ELR (cell line): ENCODE measurements at places on chromosomes 1 and 21.

GRCh38 chr1:97570691-97571090, 350.1 kb downstream of the DPYD start:
- no peak for DNase-seq

DNA sequence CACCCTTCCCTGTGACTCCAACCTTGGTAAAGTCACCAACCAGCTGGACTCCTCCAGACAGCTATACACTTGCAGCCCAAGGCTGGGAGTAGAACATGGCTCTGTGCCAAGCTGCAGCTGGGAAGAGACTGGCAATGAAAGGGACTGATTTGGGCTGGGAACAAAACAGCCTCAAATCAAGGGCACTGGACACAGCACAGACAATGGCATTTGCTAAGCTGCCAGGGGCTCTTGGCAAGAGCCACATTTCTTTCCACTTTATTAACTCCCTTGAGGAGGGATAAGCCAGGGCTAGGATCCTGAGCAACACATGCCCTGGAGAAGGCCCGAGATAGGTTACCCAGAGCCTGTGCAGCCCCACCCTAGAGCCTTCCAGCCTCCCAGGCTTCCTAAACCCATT, 12.0 kb downstream of the SYT11 start:
- DNase-seq: no peak

DNA sequence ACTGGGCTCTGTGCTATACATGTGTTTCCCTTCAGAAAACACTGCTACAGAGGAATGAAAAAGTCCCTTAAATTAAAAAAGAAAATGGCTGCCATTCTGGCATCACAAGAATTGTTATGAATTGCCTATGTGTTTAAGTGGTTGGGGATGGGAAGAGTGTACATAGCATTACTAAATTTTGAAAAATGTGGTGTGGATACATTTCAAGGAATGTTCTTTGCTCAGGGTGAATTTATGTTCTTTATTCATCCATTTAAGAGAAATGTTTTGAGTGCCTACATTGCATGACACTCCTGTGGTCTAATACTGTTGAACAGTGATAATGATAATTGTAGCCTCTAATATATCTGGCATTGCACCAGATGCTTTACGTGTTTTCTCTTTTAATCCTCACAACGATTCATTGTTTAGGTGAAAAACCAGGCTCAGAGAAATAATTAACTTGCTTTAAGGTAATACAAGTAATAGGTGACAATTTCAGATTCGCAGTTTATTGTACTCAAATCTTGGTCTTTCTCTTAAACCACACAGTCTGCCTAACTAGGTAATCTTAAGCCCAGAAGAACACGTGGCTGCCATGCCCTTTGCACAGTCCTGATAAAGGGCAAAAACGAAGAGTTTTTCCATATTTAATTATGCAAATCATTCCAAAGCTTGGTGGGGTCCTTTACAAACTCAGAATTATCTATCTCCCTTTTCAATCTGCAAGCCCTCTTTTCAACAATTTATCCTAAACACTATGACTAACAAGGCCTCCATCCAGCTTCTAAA, 31.5 kb downstream of the DPT start:
- DNase-seq: no peak

- DNase-seq: no peak
Measured at GRCh38 chr1:55000110-55001085, 1.7 kb downstream of the BSND start.

- DNase-seq: no peak
Measured at GRCh38 chr21:29958551-29958950, 18.8 kb upstream of the GRIK1 start.

- DNase-seq: peak; percentile 87
Measured at GRCh38 chr1:205258719-205259118, 31.0 kb downstream of the TMCC2 start.

DNA sequence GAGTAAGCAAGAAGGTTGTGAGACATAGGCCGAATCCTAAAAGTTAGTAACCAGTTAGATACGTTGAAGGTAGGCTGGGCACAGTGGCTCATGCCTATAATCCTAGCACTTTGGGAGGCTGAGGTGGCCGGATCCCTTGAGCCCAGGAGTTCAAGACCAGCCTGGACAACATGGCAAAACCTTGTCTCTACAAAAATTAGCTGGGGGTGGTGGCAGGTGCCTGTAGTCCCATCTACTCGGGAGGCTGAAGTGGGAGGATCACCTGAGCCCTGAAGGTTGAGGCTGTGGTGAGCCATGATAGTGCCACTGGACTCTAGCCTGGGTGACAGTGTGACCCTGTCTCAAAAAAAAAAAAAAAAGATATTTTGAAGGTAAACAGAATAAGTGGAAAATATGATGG, 1.5 kb upstream of the PARP1 start:
- no peak for DNase-seq

GRCh38 chr1:100971021-100971420, 54.6 kb downstream of the DPH5 start:
- no peak for DNase-seq

DNA sequence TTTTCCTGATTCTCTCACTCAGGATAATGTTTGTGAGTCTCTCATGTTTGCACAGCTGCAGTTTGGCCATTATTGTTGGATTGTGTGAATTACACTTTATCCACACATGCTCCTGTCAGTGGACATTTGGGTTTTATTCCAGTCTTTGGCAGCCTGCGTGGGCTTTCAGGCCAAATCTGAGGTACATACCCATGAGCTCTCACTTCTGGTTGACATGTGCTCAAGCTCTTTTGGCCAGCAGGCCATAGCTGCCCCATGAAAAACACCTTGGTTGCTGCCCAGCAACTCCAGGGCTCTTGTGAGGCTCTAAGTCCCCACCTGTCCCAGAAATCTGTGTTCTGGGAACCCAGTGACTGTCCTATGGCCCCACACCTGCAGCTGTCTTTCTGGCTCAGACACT, 124.5 kb upstream of the GALNT2 start:
- no peak for DNase-seq

DNA sequence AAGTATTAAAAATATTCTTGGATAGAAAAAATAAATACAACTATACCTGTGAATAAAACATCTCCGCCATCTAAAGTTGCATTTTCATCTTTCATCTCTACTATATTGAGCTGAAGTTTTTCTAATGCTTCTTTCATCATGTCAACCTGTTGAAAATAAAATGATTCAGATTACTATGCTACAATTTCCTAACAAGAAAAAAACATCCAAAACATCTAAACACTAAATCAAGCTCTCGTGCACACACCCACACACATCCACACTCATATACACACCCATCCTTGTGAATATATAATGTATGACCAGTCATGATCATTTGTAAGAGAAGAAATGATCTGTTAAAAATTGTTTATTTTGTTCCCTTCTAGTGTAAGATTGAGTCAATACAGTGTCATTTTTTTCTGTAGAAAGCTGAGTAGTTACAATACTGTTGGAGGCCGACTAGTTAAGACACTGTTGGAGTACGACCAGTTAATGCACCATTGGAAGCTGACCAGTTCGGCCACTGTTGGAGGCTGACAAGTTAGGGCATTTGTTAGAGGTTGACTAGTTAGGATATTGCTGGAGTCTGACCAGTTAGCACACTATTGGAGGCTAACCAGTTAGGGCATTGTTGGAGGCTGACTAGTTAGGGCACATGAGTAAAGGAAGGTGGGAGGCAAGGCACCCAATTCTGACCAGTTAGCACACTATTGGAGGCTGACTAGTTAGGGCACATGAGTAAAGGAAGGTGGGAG, 82.4 kb upstream of the BCL10 start:
- peak; percentile 43 for DNase-seq

- DNase-seq: no peak
Measured at GRCh38 chr1:155198547-155198906, 9.2 kb downstream of the THBS3 start.

- DNase-seq: no peak
Measured at GRCh38 chr1:93692026-93692425, 10.4 kb upstream of the BCAR3 start.

- DNase-seq: no peak
Measured at GRCh38 chr21:17853393-17854275, 34.5 kb upstream of the C21orf91 start.

DNA sequence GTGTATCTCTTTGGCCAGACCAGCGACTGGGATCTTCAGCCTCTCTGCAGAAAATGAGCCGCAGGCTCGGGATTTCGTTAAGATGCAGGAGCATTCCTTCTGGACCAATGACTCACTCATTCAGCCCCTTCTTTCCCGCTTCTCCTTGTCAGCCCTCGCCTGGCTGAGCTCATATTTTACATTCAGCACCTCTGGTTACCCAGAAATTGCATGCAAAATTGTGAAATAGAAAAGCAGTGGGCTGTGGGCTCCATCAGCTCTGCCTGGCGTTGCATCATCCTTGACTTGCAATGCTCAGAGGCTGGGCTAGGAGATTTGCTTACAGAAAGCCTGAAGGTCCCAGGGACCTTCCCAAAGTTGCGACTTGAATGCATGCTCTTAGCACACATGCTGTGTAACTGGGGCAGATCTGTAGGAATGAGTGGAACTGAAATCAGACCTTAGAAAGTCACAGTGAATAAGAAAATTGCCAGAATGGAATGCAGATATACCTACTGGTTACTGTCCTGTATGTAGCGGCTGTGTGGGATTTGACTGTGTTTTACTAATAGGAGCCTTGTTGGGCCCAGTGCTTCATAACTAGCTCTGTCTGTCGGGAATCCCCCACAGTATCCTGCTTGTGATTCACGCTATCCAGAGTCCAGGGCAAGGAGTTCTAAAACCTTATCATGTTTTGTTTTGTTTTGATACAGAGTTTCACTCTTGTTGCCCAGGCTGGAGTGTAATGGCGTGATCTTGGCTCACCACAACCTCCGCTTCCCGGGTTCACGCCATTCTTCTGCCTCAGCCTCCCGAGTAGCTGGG, 444.8 kb downstream of the KIF26B start:
- peak; percentile 44 for DNase-seq

DNA sequence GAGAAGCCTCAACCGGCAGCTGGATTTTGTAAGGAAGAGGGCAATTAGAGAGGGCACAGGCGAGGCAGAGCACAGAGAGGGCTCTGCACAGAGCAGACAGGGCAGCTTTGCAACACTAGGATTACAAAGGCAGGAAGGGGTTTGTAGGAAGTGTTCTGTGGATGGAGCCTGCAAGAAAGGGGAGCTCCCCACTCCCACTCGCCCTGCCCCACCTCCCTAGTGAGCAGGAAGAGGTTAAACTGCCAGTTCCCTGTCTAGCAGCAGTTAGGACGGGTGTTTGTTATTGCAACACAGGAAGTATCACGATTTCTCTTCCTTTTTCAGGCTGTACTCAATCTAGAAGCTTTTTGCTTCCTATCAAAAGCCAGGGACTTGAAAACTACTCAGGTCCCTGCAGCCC, 63.3 kb upstream of the LRRC8D start:
- DNase-seq: no peak

- no peak for DNase-seq
Measured at GRCh38 chr1:206521127-206521526, 13.8 kb downstream of the RASSF5 start.

DNA sequence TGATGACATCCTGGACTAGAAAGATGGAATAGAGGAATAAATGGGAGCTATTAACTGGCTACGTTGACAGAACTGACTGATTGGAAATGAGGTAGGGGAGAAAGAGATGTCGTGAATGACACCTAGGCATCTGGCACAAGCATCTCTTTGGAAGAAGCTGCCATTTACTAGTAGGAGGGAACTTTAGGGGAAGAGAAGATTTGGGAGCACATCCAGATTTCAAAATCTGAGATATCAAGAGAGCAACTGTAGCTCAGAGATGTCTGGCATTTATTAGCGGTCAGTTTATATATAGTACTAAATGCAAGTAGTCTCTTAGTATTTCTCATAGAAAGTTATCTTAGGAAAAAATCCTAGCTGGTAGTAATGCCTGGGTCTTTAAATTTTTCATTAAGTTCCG, 131.9 kb upstream of the C1orf105 start:
- DNase-seq: no peak

GRCh38 chr1:55375617-55376258, 160.6 kb upstream of the USP24 start:
- DNase-seq: peak; percentile 69

DNA sequence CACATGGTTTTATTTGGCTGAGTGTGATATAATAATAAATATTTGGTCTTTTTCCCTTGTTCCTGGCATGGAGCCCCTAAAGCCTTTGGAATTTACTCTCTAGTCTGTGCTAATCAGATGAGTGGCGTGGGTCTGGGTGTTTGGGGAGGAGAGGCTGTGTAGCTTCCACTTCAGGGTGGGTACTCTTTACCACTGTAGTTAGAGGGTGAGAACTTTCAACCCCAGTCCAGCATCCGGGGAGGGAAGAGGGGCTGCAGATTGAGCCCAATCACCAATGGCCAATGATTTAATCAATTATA, 20.0 kb downstream of the USP25 start:
- DNase-seq: no peak
